SW 1271 (cell line): ENCODE measurements at places on chromosomes 7 and 10.

DNA sequence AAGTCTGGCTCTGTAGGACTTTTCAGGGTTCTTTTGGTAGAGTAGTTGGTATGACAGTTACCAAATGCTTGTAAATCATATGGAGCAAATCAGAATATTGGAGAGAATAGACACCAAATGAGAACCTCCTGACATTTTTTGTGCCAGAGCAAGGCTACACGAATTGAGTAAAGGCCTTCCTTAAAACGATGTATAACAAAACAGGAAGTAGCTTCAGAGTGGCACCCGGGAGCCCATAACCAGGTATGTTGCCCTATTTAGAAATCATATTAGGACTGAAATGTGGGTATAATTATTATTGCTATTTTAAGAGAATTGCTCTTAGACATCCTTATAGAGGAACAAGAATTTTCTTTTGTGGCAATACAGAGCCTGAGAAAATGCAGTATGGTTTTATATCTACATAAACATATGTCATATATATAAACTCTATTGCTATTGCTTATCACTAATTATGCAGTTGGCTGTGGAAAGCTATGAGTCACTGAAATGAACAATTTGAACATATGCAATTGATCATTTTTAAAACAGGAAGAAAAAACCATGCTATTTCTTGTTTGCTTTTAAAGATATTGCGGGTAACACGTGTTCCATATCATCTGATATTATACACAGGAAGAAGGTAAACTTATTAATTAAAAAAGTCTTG lies 197.4 kb upstream of the MTPN start:
- DNase-seq, result no peak

GRCh38 chr10:124283215-124283948 lies 135.3 kb downstream of the OAT start:
- no peak for DNase-seq

DNA sequence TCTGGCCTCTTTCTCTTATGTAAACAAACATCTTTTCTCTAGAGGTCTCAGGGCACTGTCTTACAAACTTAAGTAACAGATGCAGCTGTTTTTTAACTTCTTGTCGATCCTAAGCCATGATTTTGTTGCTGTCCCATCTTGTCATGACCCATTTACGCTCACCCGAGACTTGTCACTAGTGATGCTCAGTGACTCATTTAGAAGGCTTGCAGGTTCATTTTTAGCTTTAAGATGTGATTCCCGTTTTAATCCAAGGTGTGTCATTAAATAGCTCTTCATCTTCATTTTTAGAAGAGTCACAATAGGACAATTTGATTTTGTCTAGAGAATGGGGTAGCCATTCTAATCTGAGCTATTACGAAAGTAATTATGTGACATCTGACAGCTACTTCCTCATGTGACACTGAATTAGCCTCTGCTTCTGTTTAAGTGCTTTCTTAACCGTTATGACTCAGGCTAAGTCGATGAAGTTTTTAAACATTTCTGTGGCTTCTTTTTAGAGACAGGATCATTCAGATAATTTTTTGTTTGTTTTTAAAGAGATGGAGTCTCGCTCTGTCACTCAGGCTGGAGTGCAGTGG lies 42.7 kb downstream of the SPDYE5 start:
- DNase-seq, result no peak

- DNase-seq, result no peak
Measured at GRCh38 chr7:63077841-63078240, 920.8 kb upstream of the ZNF722 start.

DNA sequence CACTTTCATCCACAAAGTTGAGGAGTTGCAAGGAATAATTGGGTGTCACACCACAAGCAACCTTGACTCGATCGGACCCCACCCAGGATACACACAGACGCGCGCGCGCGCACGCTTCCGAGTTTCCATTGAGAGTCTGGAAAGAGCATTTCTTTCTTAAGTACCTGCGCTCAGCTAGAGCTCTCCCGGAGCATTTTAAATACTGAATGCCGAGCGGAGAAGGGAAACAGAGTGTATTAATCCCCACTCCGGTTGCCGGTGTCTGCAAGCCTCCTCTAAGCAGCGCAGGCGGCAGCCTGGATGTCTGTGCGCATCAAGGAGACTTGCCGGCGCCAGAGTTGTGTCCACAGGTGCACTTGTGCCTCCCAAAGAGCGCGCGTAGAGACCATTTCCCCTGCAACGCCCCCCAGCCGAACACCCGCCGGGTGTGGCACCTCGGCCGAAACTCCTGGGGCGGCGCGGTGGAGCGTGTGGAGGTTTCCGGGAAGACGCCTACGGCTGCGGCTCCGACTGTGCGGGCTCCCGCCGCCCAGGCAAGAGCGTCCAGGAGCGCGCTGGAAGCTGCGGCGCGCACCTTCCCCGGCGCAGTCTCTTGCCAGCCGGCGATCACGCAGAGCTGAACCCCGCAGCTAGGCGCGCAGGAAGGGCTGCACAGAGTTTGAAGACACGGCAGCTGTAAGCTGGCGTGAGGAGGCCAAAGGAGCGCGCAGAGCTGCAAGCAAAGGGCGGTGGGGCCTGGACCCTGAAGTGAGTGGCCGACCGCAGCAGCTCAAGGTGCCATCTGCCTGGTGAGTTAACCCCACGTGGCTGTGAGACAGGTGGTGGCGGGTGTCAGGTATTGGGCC lies 1.1 kb upstream of the FEZF1 start:
- DNase-seq, result no peak

- no peak for DNase-seq
Measured at GRCh38 chr7:90690159-90690858, 94.2 kb downstream of the CDK14 start.

- no peak for DNase-seq
Measured at GRCh38 chr7:46838463-46838862, 743.4 kb downstream of the TNS3 start.

DNA sequence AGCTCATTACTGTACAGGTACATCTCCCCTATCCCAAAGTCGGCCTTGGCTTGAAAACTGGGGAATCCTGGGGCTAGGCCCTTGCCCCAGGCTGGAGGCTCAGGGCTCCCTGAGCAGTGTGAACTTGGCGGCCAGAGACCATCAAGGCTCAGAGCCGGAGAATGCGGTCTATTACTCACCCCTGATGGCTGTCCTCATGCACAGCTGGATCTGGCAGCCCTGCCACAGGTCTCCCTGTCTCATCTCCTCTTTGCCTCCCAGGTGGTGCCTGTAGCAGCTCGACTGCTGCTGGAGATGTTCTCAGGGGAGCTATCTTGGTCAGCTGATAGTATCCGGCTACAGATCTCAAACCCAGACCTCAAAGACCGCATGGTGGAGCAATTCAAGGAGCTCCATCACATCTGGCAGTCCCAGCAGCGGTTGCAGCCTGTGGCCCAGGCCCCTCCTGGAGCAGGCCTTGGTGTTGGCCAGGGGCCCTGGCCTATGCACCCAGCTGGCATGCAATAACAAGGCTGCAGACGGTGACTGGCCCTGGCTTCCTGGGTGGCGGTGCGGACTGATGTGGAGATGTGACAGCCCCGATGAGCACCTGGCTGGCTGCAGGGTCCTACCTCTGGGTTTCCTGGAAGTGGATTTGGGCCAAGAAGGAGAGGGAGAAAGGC lies 10.7 kb downstream of the IRF5 start:
- no peak for DNase-seq

DNA sequence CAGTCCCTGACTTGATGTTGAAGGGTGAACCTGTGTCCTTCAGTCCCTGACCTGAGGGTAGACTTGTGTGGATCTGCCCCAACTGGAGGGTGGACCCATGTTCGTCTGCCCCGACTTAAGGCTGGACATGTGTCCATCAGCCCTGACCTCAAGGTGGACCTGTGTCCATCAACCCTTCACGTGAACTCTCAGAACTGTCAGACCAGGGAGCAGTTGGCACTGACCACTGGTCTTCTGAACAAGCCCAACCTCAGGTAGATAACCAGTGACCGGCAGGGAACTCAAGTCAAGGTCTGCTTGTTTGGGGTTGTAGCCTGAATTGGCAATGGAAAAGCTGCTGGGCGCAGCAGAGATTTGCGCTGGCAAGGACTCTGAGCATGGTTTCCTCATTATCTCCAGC lies 96.5 kb downstream of the ADCY1 start:
- DNase-seq, result no peak

GRCh38 chr10:9357471-9357870 lies 1303.0 kb downstream of the GATA3 start:
- DNase-seq, result no peak

GRCh38 chr7:128878226-128879105 lies 15.8 kb downstream of the ATP6V1F start:
- DNase-seq, result no peak

GRCh38 chr10:63646491-63646890 lies 125.3 kb downstream of the REEP3 start:
- DNase-seq, result no peak

DNA sequence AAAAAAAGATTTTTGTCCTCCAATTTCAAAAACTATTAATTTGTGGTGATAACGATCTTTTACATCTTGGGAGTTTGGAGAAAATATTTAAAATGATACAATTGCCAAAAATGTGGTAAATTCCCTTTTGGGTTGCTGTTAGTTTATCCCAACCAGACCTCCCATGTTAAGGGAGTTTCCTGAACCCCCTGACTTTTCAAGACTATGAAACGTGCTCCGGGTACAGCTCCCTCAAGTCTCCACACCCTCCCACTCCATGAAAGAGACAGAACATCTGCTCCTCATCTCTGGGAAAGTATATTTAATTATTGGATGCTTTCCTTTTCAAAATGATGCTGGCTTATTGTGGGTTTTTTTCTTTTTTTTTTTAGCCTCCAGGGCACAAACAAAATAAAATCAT lies 534.6 kb upstream of the NRP1 start:
- DNase-seq, result no peak

GRCh38 chr10:99748823-99749451 lies 16.9 kb downstream of the CUTC start:
- DNase-seq, result no peak

GRCh38 chr7:128871050-128871449 lies 8.4 kb downstream of the ATP6V1F start:
- no peak for DNase-seq

DNA sequence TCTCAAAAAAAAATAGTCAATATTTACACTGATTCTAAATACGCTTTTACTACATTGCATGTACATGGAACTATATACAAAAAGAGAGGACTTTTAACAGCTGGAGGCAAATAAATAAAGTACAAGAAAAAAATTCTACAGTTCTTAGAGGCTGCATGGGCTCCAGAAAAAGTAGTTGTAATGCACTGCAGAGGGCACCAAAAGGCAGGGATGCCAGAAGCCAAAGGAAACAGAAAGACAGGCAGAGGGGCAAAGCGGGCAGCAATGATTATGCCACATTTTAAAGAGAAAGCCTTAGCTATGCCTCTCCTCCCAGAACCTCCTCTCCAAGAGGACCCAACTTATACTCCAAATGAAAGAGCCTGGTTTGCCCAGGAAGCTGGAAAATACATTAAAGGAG lies 11.6 kb upstream of the ADCK2 start:
- no peak for DNase-seq
